ENCODE measurements at places on chromosomes 2 and 18. TPM values are rescaled to one million over a fixed set of nuclear protein-coding genes. Genes with fewer than 3 reads are reported as not detected.

EVX2 gene
- total RNA-seq = not detected

SLC4A5 gene
- 0.16 TPM for total RNA-seq

GMPPA gene
- total RNA-seq = 69.7 TPM

C1GALT1C1L gene
- not detected for total RNA-seq

DOK6 gene
- total RNA-seq = 3.1 TPM

COL3A1 gene
- 10,579 TPM for total RNA-seq

PIEZO2 gene
- 25.8 TPM for total RNA-seq

PRKAG3 gene
- total RNA-seq = not detected

GKN2 gene
- not detected for total RNA-seq

DIS3L2 gene
- total RNA-seq = 6.9 TPM

CPLX4 gene
- not detected for total RNA-seq

UGT1A10 gene
- total RNA-seq = not detected

FOXI3 gene
- total RNA-seq = not detected

SLC4A1AP gene
- 24.9 TPM for total RNA-seq

SNORC gene
- total RNA-seq = not detected

UGT1A4 gene
- not detected for total RNA-seq

PID1 gene
- total RNA-seq = 20.6 TPM
